ENCODE measurements at places on chromosomes 2 and 18.

DNA sequence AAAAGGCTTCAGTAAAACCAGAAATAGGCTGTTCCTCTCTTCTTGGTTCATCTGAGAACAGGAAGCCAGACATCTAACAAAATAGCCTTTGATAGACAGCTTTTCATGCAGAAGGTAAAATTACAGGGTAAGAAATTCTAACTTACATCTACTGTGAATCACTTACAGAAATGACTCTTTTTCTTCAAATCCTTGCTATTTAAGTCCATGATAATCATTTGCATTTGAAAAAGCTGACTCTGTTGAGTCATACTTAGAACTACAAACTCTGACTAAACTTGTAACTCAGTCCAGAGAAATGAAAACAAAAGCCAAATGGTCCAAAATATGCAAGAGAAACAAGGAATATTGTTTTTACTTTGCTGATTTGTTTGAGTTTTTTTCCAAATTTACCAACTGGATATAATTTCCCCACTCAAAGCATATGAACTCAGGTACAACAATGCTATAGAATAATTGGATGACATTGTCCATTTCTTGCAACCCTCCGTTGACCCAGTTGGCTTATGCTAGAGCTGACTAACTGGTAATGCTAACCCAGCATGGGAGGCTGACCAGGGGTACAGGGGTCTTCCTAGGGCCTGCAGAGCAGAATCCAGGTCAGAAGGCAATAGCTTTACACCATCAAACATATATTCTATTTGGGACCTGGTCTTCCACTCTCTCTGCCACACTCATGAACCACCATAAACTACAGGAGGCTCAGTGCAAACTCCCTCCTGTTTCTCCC is 18.8 kb upstream of the MREG start:
- no peak for DNase-seq

DNA sequence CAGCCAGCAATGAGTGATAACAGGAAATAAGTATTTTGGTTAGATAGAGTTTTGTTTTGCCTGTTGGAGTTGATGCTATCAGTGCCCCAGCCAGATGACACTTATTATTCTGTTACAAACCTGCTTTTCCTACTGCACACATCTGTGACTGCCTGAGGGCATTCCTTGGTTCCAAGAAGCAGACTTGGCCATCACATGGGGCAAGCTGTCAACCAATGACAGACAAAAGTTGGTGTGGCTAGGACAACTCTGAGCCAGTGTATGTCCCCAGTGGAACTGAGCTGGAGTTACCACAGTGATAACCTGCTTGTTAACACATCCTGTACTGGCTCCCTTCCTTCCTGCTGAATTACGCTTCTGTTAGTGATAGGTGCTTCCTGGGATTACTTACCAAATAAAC is 54.5 kb downstream of the FAM171B start:
- DNase-seq, result no peak

DNA sequence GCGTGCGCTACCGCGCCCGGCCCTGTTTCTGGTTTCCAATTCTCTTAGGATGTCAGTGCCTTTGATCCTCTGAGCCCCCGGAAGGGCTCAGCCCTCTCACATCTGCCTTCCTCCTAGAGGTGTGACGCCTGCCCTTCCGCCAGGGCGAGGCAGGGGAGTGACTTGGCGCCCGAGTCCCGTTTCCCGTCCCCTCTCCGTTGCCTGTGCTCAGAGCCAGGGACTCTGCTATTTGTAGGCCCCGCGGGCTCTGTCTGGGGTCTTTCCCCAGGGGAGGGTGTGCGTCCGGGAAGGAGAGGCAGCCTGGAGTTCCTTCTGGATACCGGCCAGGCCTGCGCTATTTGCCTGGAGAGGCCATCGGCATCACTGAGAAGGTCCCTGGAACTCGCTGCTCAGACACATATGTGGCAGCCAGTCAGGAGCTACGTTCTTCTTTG is 103.7 kb upstream of the TAF1B start:
- no peak for DNase-seq

GRCh38 chr18:60809937-60810336 is 437.4 kb upstream of the MC4R start:
- DNase-seq, result no peak

DNA sequence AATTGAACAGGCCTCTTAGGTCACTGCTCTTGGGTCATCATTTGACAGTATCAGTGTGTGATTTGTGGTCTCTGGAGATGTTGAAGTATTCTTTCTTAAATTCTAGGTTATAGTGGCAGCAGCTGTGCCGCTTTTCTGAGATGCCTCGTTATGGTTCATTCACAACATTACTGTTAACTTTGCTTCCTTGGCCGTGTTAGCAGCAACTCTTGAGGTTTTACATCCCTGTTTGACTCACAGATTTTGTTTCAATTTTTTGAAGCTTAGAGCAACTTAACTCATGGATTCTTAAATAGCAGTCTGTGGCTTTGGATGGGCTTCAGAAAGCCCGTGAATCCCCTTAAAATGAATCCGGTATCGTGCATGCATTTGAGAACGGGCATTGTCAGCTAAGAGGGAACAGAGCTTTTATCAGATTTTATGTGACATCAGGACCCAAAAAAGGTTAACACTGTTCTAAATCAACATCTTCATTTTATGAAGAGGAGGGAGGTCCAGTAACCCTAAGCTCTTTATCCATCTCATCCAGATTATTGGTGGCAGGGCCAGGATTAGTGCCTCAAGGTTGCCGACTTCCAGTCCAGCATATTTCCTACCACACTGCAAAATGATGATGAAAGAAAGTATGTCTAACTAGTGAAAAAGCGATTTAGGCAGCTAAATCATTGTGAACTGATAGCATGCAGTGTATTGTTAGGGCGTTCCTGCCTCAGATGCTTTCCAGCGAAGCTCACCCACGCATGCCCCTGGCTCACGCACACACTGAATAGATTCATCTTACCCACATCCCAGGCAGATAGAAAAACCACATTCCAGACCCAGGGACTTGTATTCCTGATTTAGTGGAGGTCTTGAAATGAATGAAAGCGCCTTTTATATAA is 5.1 kb downstream of the TRIB2 start:
- DNase-seq, result no peak

- DNase-seq, result no peak
Measured at GRCh38 chr2:72028351-72028995, 119.2 kb downstream of the CYP26B1 start.

DNA sequence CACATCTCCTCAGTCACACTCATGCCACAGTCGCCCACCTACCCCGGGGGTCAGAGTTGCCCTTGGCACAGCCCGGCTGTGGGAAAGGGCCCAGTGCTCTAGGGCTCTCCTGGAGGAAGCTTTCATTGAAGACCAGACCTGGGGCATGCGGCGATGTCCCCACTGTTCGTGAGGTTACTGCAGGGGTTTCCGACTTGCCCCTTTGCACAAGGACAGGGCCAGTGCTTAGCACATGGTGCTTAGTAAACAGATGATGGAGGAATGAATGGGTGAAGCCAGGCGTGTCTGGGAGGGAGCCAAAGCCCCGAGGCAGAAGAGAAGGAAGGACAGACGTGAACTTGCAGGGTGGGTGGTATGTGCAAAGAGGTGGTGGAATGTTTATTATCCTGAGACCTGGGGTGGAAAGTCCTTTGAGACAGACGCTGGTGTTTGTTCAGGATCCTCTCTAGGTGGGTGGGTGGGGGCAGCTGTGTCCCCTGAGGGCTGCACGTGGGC is 205.9 kb upstream of the ARL4C start:
- DNase-seq, result no peak

DNA sequence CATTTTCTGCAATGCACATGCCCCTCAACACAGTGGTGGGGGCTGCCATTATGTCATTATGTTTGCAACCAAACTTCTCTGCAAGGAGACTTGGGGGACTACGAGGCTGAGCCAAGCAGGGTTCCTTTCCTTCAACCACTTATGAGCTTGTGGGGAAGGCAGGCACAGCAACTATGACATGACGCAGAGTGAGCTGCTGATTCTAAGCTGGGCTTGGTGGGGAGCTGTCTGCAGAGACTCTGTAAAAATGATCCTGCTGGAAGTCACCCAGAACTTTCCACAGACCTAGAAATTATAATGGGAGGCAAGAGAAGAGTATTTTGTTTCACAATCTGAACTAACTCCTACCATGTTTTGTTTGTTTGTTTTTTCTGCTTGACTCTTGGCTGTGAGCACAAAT is 55.6 kb downstream of the INPP5D start:
- no peak for DNase-seq

DNA sequence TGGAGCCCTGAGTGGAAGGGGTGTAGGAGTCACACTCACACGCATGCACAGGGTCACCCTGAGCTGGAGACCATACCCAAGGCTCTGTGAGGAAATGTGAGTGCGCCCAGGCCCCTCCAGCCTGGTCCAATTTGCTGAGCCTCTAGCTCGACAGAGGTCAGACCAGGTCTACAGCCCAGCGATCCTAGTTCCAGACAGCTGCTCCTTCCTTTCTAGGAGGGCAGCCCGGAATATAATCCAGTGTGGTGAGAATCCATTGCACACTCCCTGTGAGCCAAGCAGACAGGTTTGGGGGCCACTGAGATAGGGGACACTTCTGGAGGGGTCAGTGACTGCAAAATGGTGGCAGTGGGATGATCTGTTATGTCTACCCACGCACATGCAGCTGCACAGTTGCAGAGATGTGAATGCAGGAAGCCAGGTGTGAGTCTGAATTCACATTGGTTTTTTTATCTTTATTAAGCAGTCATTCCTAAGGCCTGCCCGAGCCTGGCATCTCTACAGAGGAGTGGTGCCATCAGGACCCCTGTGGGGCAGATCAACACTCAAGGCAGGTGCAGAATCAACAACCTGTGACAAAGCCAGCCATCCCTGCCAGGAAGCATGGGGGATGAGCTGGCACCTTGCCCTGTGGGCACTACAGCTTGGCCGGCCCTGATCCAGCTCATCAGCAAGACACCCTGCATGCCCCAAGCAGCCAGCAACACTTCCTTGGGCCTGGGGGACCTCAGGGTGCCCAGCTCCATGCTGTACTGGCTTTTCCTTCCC is at the start of gene GPR148:
GPR148 (plus strand) TSS at position 522 of the 768 bp plus-strand sequence; CDS start at position 604, 82 bp downstream.
- no peak for DNase-seq

GRCh38 chr2:224264259-224264658 is 137.6 kb downstream of the FAM124B start:
- DNase-seq, result no peak

GRCh38 chr2:218959761-218960308 is 369 bp downstream of the CDK5R2 start:
- no peak for DNase-seq

- DNase-seq, result no peak
Measured at GRCh38 chr2:2464094-2464493, 133.0 kb upstream of the MYT1L start.

- DNase-seq, result no peak
Measured at GRCh38 chr2:221176667-221177066, 395.4 kb downstream of the EPHA4 start.

- no peak for DNase-seq
Measured at GRCh38 chr2:202406445-202406978, 30.4 kb downstream of the BMPR2 start.
